HEK293T (cell line): ENCODE measurements at places on chromosomes 7 and 10.

GRCh38 chr7:128937647-128938543, at the start of gene IRF5:
IRF5 (plus strand) TSS chr7:128937927; CDS start chr7:128942082, 4,155 bp downstream.
- no peak for DNase-seq

DNA sequence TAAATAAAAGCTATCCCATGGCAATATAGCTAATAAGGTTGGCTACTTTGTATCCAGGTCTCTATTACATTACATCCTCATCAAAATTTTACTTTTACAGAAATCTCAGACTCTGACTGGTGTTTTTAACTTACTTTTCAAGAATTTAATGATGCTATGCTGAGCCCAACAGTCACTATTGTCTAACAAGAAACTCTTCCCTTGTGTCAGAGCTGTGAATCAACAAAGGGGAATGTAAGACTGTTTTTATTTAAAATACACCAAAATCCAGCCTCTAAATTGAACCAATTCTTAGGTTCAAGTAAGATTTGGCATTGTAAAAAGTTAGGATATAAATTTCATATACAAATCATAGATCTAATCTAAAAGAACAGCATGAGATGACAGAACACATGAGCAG, 7.0 kb downstream of the RTKN2 start:
- DNase-seq = no peak

DNA sequence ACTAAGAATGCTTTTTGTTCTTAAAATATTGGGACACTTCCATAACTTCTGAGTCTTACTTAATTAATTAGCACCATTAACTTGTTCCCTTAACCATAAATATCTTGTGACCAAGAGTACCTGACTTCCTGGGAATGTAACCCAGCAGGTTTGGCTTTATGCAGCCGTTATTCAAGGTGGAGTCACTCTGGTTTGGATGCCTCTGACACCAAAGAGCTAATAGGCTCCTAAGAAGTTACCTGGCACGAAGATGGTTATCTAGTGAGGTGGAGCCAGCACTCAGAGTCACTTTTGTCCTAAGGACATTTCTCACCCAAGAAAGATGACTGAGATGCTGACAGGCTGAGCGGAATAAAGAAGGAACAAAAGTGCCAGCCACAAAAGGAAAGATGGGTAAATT, 172.3 kb downstream of the C1GALT1 start:
- no peak for DNase-seq

DNA sequence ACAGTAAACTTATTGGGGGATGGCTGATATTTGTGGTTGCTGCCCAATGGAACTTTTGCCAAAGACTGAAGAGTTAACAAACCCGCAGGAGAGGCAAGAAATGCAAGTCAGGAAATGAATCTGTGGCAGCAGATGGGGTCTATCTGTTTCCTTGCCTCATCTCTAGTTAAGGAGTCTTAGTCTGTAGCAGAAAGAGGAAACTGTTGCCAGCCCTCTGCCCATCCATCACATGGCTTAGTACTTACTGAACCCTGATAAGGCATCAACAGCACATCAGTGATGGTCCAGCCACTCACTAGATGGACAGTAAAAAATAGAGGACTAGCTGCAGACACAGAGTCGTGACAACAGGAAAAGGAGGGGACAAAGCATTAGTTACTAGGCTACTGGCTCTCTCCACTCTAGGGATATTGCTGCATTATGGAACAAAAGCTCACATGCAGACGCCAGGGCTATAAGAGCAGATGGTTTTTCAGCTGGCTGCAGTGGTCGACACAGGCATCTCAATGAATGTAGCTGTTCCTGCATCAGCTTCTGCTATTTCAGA, 614.7 kb downstream of the PARD3 start:
- DNase-seq = no peak

- no peak for DNase-seq
These were observed 84.5 kb downstream of the MICU1 start for GRCh38 chr10:72541337-72541736.

DNA sequence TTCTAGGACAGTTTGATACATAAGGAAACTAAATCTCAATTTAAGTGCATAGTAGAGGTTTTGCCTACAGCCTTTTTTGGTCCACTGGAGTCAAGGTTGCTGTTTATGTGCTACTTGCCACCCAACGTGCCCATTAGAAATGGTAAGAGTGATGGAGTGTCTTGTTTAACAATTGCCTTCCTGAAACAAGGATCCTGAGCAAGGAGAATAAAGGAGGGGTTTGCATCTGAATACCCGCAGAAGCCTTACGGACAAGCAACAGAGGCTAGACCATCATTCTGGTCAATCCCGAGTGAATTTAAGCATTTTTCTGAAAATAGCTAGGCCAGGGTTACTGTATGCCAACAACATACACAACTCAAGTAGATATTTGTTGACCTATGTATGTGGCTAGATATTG, 63.6 kb downstream of the MARCHF5 start:
- no peak for DNase-seq

GRCh38 chr7:2376351-2377154, 21.9 kb downstream of the EIF3B start:
- no peak for DNase-seq

DNA sequence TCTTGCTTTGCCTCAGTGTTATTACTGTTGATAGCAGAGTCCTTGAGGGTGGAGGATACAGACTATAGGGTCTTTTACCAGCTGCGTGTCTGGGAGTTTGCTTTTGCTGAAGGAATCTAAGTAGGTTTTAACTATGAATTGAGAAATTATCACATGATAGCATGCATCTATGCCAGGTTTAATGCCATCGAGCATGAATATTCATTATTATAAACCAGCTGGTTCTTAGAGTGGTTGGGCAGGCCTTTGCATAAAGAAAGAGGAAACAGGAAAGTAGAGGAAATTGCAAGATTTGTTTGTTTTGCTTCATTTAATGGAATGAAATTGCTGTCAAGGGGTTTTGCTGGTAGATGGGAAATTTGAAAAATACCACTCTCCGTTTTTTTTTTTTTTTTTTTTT, 70.7 kb downstream of the PLPP4 start:
- no peak for DNase-seq

DNA sequence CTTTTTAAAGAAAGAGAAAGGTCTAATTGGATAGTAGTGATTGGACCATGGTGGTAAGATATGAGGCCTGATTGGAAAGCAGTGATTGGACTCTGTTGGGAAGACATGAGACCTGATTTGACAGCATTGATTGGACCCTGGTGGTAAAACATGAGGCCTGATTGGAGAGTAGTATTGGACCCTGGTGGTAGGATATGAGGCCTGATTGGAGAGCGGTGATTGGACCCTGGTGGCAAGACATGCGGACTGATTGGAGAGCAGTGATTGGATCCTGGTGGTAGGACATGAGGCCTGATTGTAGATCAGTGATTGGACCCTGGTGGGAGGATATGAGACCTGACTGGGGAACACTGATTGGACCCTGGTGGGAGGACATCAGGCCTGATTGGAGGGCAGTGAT, 444.3 kb downstream of the LRMDA start:
- DNase-seq = no peak

GRCh38 chr7:142418326-142418725, 160.5 kb upstream of the PRSS58 start:
- DNase-seq = no peak

- DNase-seq = no peak
These were observed 221.4 kb downstream of the BICC1 start for GRCh38 chr10:58734116-58734515.

DNA sequence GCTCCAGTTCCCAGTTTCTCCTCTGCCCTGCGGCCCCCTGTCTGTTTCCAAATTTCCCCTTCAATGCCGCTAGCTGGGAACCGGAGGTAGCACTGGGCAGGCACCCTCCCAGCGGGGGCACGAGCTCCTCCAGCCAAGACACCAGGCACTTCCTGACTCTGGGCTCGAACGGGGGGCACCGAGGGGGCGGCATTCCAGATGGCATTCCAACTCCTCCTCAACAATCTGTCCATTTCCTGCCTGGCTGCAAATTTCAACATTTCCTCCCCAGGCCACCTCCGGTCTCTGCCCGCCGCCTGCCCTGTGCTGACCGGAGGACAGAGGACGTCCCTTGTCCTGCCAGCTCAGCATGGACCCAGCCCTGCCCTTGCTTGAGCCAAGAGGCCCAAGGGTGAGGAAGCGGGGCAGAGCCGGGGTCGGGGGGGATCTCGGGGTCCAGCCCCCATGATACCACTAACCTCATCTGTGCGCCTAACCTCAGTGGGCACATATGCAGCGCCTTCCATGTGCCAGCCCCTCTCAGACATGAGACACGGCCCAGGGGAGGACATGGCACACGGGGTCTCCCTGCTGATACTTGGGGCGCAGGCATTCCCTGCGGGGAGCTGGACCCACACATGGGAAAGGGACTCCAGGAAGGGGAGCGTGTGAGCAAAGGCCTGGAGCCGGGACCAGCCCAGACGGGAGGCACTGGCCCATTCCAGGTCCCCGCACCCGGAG, 58.0 kb downstream of the PDGFA start:
- no peak for DNase-seq

GRCh38 chr10:14860791-14861190, 17.9 kb upstream of the SUV39H2 start:
- no peak for DNase-seq

DNA sequence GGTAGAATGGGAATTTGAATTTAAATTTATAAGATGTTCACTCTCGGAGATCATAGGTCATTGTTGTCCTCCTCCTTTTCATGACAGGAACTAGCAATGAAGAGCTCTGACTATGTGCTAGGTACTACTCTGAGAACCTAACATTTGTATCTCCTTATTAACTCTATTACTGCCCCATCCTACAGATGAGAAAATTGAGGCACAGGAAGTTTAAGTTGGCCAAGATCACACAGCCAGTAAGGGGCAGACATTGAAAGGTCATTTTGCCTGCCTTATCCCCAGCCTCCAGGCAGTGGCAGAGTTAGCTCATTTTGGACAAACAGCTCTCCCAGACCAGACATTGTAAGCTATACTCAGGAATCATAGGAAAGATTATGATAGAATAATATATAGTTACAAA, 6.0 kb downstream of the SRGN start:
- no peak for DNase-seq

GRCh38 chr7:20064974-20065862, 152.0 kb downstream of the MACC1 start:
- DNase-seq = no peak

GRCh38 chr7:151775547-151776443, 101.1 kb downstream of the PRKAG2 start:
- no peak for DNase-seq

- no peak for DNase-seq
These were observed 21.8 kb downstream of the REEP3 start for GRCh38 chr10:63542835-63543575.

- DNase-seq = no peak
These were observed 38.7 kb upstream of the ARHGAP21 start for GRCh38 chr10:24762161-24762924.

- no peak for DNase-seq
These were observed 15.6 kb downstream of the ARHGAP21 start for GRCh38 chr10:24708081-24708480.

GRCh38 chr10:27391916-27392315, 112.2 kb upstream of the RAB18 start:
- no peak for DNase-seq

DNA sequence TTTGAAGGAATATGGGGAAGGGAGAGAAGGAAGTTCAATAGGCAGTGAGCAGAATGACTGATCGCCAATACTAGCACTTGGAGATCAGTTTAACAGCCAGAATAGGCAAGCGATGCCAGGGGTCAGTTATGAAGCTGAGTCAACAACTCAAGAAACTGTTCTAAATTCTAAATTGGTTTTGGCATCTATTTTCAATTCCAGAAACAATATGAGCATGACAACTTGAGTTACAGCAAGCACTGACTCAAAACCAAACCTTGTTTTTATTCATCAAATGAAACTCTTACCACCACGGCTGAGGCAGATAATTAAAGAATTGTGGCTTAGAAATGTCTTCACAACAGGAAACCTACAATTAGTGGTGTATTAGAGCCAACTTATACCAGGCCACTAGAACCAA, 180.5 kb upstream of the ASAH2 start:
- no peak for DNase-seq

DNA sequence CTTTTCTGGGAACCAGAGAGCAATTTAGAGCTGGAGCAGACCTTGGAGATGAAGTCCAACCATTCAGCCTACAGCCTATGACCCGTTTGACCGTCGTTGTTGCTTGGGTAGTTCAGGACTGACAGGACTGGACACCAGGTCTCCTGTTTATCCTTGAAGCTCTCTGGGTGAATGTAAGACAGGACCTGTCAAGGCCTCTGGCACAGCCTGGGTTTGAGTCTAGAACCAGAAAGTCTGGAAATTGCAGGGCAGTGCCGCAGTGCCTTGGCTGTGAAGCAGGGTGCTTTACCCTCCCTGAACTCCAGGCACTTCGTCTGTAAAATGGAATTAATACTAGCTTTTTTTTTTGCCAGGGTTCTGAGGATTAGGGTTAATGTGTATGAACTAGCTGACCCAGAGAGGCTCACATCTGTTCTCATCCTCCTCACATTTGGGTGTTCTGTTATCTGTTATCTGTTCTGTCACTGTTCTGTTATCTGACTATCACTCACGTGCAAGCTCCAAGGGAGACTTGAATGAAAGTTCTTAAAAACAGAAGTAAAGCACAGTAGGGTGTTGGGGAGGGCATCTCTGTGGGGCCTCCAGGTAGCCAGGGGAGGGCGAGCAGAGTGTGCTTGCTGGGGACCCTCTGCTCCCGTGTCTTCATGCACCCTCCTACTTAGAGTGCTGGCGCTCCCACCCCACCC, 9.9 kb downstream of the BLVRA start:
- DNase-seq = no peak

DNA sequence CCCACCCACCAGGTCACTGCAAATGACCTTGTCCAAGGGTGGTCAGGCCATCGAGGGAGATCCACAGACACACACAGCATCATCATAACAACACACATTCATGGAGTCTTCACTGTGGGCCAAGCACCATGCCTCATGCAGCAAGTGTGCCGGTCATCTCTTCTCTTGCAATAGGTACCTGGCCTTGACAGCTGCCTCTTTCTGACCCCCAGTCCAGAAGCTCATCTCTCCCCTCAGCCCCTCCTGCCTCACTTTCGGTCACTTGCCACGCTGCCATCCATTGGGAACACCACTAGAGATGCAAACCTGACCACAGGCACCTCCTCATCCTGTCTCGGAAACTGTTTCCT, 75.9 kb downstream of the OAT start:
- no peak for DNase-seq

DNA sequence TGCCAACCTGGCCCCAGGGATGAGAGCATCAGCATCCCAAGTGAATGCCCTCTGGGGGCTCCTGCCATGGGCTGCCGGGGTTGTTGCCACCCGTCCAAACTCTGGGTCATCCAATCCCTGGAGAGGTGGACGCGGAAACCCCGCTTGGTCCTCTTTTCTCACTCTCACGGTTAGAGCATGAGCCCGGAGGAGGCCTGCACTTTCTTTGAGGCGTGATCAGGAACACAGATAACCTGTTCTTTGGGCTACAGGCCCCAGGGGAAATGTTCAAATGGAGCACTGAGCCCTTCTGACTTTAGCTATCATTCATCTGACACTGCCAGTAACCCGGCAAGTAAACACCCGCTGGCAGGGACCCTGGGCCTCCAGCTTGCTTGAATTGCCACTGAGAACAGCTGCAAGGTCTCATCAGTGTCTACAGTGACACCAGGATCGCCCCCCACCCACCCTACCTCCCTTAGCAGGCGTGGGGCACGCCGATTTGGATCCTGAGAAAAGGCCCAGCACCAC, 29.4 kb upstream of the SLF2 start:
- no peak for DNase-seq

GRCh38 chr10:113426181-113426877, 126.5 kb upstream of the HABP2 start:
- no peak for DNase-seq
